ENCODE measurements at places on chromosomes 12 and 14.

- DNase-seq, result no peak
These were observed 38.1 kb upstream of the C12orf50 start for GRCh38 chr12:88067301-88067700.

- DNase-seq, result no peak
These were observed 64.4 kb downstream of the ZFC3H1 start for GRCh38 chr12:71599210-71599609.

- no peak for DNase-seq
These were observed 9.8 kb upstream of the RIMKLB start for GRCh38 chr12:8687846-8688601.

GRCh38 chr12:6765048-6765633 is 1.0 kb upstream of the PTMS start:
- no peak for DNase-seq

- no peak for DNase-seq
These were observed 33.9 kb downstream of the STON2 start for GRCh38 chr14:81366214-81366613.

DNA sequence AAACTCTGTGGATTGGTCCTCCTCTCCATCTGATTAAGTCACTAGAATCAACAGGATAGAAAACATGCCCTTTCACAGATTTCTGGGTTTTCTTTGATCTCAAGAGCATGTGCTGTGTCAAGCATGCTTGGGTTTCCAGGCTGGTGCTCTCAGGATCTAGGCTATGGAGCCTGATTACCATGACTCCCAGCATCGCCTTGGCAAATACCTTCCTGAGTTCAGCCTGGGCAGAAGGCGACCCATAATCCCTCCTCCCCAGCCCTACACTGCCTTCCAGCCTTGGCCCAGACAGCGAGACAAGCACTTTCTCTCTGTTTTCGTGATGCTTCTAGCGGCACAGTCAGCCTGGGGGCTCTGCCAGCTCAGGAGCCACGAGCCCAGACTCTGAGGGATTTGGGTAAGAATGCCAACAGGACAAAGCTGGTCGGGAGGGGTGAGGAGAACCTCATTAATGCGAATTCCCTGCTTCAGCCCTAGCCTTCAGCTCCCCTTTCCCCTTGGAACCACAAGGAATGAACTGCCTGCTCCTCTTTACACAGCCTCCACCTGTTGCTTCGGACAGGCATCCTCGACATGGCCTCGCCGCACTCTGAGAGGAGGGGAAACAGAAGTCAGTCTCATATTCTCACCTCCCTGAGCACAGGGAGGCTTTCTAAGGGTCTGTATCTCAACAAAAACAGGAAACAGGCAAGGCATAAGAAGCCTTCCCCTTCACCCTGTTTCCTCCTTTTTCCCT is 227.1 kb downstream of the MSRB3 start:
- no peak for DNase-seq

GRCh38 chr14:70666361-70666686 is 24.6 kb downstream of the TTC9 start:
- no peak for DNase-seq

DNA sequence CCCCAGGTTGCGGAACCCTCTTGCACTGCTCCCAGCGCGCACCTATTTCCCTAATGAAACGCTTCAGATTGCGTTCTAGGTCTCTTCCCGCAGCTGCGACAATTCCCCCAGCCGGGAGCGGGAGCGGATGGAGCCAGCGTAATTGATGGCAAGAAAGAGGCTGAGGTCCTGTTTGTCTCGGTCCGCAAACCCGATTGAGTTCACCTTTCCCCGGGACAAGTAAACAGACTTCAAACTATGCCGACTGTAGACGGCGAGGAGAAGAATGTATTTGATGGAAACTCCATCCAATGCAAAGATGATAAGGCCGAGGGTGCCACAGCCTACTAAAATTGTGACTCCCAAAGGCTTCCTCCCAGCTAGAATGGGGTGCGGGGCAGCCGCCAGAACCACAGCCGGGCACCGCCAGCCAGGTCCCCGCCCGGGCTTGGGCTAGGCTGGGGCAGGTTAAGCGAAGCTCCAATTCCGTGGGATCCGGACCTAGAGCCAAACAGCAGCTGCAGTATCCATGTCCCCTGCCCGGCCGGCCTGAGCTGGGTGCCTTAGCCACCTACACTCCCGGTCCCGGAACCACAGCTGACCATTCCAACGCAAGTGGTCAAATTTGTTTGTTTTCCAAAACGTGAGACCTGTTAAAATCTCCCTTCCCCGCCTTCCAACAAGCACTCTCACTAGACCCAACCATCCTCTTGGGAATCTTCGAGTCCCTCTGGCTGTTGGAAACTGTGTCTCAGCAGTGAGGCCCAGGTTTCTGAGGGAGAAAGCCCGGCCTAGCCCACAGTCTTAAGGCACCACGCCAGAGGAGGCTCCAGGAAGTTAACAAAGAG is 5.5 kb downstream of the NKX2-1 start:
- no peak for DNase-seq

GRCh38 chr14:58193542-58193941 is 6.4 kb upstream of the ACTR10 start:
- DNase-seq, result no peak

DNA sequence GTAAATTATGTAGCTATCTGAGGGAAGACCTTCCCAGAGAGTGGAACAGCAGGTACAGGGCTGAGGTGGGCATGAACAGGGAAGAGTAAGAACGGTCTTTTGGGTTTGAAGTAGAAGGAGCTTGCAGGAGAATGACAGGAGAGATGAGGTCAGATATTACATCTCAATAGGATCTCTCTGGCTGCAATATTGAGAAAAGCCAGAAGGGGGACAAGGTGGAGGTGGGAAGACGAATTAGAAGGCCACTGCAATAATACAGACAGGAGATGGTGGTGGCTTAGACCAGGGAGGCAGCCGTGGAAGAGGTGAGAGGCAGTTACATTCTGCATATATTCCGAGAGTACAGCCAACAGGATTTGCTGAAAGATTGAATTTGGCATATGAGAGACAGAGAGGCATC is 310.2 kb downstream of the APAF1 start:
- DNase-seq, result no peak

DNA sequence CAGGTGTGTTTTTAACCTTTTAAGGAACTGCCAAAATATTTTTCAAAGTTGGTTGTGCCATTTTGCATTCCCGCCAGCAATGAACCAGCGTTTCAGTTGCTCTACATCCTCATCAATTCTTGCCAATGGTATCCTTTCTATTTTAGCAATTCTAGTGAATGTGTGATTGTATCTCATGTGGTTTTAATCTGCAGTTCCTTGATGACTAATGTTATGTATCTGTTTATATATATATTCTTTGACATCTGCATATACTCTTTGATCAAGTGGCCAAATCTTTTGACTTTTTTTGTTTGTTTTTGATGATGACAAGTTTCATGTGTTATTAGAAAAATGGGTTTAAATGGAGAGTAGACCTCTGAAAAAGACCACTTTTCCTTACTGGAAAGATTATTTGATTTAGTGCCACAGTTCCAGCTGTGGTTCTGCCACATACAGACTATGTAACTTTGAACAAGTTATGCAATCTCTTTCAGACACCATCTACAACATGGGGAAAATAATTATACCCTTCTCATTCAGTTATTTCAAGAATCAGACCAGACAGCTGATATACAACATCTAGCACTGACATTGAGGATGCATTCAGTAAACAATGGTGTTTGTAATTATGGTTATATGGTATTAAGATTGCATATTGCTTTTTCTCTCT is 146.3 kb upstream of the CNOT2 start:
- no peak for DNase-seq

- DNase-seq, result no peak
These were observed 78.8 kb upstream of the NAV3 start for GRCh38 chr12:77751939-77752338.

- no peak for DNase-seq
These were observed 22.2 kb downstream of the A2ML1 start for GRCh38 chr12:8844665-8845064.

DNA sequence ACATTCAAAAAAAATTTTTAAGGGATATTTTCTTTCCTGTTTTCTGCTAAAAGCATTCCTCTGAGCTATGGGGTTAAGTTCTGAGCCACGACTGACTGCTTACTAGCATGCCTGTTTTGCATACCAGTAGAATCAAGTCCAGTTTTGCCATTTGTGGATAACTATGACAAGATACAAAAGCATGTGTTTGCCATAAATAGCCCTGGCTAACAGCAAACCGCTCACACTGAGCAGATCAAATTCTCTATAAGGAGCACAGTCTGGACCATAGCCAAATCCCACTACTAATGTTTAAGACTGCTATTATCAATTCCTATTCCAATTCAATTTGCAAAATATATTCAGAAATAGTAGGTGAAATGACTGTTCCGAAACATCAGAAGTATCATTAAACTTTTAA is 3.2 kb downstream of the CFL2 start:
- DNase-seq, result no peak

DNA sequence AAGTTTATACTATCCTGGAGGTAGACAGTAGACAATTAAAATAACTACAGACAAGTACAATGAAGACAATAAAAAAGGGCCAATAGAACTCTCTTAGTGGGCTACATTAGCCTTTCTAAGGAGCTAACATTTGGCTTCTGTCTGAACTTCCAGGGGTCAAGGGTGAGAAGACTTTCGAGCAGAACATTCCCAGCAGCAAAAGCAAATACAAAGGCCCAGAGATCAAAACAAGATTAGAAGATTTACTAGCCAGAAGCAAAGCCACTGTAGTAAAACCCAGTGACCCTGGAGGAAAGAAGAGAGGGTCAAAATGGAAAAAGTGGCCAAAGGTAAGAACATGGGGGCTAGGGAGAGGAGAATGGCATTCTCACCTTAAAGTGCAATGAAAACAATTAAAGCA is 63.2 kb downstream of the ATP2B1 start:
- DNase-seq, result no peak

GRCh38 chr14:54642801-54643695 is 76.1 kb downstream of the SAMD4A start:
- no peak for DNase-seq

DNA sequence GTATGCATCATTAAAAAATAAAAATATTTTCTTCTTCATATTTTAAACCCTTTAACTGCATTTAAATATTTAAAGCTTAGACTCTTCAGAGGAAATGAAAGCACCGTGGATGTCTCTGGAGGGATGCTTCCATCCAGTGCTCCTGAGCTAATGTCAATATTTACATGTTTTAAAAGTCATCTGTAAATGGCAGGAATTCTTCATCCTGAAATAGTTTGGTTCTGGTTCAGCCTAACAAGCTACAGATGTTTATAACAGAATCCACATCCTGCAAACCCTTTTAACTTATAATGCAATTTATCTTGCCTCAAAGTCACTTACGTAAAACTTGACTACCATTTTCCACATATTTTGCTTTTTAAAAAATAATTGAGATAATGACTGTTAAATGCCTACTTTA is 1207.3 kb downstream of the SLC16A7 start:
- DNase-seq, result no peak

GRCh38 chr12:64682572-64683277 is 72.4 kb downstream of the RASSF3 start:
- no peak for DNase-seq

- no peak for DNase-seq
These were observed 164.7 kb upstream of the MYL2 start for GRCh38 chr12:111085096-111085495.

DNA sequence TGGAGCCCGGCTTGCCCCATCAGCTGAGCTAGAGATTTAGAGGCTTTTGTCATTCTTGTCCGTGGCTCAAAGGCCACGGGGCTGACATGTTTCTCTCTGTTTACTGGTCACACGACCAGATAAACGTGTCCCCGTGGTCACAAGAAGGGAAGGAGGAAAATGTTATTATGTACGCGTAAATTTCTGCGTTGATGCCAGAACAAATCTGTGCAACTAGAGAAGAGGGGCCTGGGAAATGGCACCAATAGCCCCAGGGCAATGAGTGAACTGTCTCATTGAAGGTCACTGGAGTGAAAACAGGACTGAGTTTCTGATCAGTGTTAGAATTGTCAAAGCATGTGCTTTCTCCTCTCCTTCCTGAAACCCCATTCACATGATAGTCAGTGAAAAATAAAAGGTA is 25.3 kb downstream of the OAS2 start:
- no peak for DNase-seq

- DNase-seq, result no peak
These were observed 46.3 kb downstream of the NTF3 start for GRCh38 chr12:5478081-5478706.

GRCh38 chr12:54273981-54274380 is 5.9 kb downstream of the CBX5 start:
- no peak for DNase-seq

DNA sequence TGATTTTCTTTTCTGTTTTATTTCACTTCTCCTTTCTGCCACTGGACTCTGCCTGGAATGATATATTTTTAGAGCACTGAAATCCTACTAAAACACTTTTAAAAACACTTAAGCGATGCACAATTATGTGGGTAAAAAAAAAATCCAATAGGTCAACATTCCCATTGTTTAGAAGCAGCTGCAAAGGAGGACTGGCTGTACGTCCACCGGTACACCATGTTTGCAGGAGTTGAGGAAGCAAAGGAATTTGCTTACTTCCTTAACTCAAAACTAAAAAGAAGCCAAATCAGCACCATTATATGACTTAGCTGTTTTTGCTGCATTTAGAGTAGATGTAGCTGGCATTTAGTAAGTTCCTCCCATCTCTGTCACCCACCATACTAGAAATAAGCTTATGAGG is 186.8 kb upstream of the TMTC1 start:
- DNase-seq, result no peak

DNA sequence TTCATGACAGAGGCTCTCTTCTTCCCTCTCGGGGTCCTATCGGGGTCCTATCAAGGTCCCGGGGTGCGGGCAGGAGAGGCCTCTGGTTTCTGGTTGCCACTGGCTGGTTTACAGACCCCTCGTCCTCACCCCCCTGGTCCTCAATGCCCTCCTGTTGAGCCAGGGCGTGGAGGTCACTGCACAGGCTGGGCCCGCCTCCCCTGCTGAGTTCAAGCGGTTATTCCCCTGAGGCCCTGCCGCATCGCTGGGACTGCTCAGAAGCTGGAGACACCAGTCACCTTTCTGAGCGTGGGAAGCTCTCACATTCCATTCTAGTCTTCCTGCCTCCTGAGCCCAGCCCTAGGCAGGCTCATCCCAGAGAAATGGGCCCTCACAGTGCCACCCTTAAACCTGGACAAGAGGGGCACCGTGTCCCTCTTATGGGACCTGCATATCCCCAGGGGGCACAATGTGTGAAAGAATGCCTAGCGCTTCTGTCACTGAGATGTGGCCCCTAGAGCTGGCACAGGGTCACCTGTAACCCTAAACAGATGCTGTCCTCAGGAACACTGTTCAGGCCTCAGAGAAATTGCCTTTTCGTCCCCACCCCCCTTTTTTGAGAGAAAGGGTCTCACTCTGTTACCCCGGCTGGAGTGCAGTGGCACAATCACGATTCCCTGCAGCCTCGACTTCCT is 177.7 kb upstream of the RGS6 start:
- DNase-seq, result no peak

- DNase-seq, result no peak
These were observed 617.5 kb downstream of the VRK1 start for GRCh38 chr14:97414718-97415098.

DNA sequence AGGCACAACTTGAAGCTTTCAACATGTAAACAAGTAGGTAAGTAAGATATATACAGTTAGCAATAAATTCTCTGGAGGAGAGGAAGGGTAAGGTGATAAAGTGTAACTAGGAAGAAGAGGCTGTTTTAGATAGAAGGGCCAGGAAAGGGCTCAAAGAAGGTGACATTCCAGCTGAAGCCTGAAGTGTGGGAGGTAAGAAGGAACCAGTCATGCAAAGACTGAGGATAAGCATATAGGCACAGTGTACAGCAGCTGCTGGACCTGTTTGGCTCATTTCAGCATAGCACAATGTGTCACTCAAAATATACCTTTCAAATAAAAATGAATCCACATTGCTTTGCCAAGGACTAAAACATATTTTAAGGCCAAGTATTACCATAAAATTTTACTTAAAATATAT is 28.6 kb upstream of the ARL1 start:
- no peak for DNase-seq

GRCh38 chr14:101810897-101811621 is 49.5 kb downstream of the PPP2R5C start:
- no peak for DNase-seq
